Sciatic nerve (tissue), 2 donors: ENCODE measurements at places on chromosomes 13 and 19.

GRCh38 chr19:35209646-35210045 lies 18.9 kb downstream of the FAM187B start:
- no peak for DNase-seq

DNA sequence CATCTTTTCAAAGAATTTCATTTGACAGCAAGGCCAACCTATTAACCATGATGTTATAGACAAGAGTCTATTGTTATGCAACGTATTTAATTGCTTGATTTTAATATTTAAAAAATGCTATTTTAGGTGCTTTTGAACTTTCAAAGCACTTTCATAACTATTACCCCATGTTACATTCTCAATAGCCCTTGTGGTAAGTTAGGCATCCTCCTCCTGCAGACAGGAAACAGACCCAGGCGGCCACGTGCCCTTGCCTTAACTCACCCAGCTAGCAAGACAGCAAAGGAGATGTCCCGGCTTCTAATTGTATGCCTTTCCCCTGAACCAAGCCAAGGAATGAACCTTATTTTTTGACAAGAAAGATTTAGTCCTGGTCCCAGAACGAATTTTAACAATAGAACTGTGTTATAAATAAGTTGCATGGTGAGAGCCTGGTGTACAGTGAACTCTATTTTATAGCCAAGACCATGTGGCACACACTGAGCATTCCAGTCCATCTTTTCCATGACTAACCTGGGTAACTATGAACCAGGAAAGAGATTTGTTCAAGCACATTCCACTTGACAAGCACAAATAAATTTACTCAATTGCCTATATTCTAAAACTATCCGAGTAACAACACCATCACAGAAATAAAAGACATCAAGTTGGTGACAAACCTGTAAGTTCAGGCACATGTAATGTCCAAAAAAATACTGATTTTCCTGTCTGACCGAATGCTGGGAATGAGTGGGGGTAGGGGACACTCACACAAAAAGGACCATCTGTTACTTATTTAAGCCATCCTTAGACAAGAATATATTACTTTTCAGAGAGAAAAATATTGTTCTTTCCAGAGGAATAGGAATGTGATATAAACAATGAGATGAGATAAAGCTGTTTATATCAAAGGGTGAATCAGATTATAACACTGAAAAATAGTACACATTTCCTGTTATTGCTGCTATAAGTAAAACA lies 163.0 kb downstream of the EFNB2 start:
- DNase-seq, result no peak

DNA sequence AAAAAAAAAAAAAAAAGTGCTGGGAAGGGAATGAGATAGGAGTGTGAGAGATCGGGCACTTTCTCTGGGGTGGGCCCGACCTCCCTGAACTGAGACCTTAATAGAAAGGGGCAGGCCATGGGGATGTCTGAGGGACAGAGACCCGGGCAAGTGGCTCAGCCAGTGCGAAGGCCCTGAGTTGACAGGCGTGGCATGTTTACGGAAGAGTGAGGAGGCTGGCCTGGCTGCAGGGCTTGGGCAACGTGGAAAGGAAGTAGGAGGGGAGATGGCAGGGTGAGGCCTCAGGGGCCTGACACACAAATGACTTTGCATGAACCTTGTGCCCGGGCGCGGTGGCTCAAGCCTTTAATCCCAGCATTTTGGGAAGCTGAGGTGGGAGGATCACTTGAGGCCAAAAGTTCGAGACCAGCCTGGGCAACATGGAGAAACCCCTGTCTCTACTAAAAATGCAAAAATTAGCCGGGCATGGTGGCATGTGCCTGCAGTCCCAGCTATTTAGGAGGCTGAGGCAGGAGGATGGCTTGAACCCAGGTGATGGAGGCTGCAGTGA lies 13.9 kb downstream of the FCHO1 start:
- peak; percentile 64 for DNase-seq

DNA sequence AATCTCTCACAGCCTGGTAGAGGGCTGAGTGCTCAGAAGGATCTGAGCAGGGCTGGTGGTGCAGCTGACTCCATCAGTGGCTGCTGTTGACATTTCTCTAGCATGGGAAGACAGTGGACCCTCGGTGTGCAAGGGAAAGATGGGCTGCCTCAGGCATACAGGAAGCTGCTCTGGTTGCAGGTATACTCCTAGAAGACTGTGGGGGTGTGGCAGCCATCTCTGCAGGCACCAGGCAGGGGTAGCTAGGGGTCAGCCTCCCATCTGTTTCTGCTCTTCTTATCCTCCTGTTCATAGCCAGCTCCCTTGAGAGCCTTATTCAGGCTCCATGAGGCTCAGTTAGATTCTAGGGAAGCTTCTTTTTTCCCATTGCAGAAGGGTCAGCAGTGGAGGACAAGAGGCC lies 475.5 kb downstream of the TSHZ3 start:
- no peak for DNase-seq

- peak; percentile 85 for DNase-seq
These were observed 586 bp downstream of the LIG1 start for GRCh38 chr19:48169578-48169938.

DNA sequence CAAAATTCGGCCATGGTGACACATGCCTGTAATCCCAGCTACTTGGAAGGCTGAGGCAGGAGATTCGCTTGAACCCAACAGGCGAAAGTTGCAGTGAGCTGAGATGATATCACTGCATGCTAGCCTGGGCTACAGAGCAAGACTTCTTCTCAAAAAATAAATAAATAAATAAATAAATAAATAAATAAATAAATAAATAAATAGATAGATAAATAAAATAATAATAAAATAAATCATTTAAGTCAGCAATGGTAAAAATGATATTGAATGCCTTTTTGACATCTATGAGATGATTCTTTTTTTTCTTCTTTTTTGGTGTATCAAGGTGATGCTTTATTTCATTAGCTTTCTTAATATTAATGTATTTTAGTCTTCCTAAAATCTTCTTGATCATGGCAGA lies 221.7 kb upstream of the RXFP2 start:
- no peak for DNase-seq

GRCh38 chr19:2733930-2734588 lies 5.8 kb downstream of the SLC39A3 start:
- DNase-seq, result no peak

DNA sequence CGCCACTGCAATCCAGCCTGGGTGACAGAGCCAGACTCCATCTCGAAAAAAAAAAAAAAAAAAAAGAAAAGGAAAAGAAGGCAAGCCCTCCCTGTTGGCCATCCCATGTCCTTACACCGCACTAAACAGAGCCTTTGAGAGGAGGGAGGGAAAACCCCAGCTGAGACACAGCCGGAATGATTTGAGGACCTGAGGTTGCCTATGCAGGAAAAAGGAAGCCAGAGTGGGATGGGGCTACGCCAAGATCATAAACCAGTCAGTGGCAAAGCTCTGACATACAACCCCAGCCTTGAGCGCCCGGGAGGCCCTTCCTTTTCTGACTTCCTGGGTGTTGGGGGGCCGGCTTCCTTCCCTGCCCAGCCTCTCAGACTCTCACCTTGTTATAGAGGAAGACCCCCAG lies 12.5 kb upstream of the CHERP start:
- no peak for DNase-seq
